ENCODE measurements at places on chromosomes 7 and 10.

DNA sequence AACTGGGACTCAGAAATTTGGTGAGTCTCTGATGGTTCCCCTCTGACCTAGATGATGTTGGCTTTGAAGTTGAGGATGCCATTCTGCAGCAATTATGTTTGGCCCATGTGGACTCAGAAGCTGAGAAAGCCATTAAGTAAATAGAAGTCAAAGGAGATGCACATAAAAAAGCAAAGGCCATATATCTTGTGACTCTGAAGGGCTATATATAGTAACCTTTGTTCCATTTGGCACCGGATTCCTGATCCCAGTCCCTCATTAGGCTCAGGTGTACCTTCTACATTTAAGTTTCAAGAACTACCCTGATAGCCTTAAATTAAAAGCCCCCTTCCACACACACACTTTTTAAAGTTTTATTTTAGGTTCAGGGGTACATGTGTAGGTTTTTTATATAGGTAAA, 50.0 kb upstream of the PDK4 start:
- no peaks in the 10 kb centered on the region for H3K36me3 ChIP-seq
- no peaks in the 10 kb centered on the region for H3K4me1 ChIP-seq
- DNase-seq: no peak
- no peak overlapping the region for H3K27ac ChIP-seq
- H3K4me3 ChIP-seq: no peak overlapping the region
- H3K27me3 ChIP-seq: no peaks in the 10 kb centered on the region

GRCh38 chr7:73864981-73865711, 4.2 kb downstream of the TMEM270 start:
- DNase-seq: no peak
- H3K4me1 ChIP-seq: peaks cover 7% of the 10 kb centered on the region
- H3K36me3 ChIP-seq: no peaks in the 10 kb centered on the region
- no peaks in the 10 kb centered on the region for H3K27me3 ChIP-seq
- no peak overlapping the region for H3K4me3 ChIP-seq

DNA sequence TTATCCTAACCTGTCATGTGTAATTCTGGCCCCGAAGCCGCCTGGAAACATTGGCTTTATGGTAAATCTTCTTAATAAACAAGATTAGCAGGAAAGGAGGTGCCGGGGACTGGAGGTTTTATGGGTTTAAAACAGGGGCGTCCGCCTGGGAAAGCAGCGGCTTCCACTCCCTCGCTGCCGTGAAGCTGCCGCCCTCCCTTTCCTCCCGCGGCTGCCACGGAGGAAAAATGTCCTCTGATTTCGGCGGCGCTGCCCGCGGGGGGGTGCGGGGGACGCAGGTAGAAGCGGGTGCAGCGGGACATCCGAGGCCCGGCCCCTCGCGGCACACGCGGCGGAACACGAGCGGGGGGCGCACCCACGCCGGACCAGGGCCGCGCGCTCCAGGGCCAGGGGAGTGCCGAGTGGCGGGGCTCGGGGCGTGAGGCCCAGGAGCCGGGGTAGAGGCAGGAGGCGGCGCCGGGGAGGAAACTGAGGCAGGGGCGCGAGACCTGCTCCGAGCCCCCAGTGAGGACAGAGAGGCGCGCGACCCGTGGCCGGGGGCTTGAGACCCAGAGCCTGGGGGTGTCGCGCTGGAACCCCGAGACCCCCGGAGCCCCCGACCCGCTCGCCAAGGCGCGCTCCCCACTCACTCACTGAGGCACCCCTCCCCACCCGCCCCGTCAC, 993 bp downstream of the PTPRN2 start:
- peaks cover 31% of the 10 kb centered on the region for H3K27me3 ChIP-seq
- no peaks in the 10 kb centered on the region for H3K36me3 ChIP-seq
- DNase-seq: no peak
- peaks cover 11% of the 10 kb centered on the region for H3K4me1 ChIP-seq

DNA sequence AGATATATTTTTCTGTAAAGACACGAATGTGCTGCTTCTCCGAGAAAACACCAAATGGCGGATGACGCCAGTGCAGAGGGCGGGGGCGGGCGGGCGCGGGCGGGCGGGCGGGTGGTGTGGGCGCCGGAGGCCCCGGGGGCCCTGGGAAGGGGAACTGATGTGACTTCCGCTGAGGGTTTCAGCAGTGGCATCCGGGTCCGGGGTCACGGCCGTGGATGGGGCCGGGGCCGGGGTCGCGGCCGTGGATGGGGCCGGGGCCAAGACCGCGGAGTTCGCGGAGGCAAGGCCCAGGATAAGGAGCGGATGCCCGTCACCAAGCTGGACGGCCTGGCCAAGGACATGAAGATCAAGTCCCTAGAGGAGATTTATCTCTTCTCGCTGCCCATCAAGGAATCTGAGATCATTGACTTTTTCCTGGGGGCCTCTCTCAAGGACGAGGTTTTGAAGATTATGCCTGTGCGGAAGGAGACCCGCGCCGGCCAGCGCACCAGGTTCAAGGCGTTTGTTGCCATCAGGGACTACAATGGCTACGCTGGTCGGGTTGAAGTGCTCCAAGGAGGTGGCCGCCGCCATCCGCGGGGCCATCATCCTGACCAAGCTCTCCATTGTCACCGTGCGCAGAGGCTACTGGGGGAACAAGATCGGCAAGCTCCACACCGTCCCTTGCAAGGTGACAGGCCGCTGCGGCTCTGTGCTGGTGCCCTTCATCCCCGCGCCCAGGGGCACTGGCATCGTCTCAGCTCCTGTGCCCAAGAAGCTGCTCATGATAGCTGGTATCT, 20.3 kb upstream of the IGF2BP3 start:
- DNase-seq: peak; percentile 24
- peak overlapping the region; percentile 94 for H3K27ac ChIP-seq
- H3K4me3 ChIP-seq: peak overlapping the region; percentile 82
- no peaks in the 10 kb centered on the region for H3K27me3 ChIP-seq
- H3K36me3 ChIP-seq: no peaks in the 10 kb centered on the region

- no peaks in the 10 kb centered on the region for H3K27me3 ChIP-seq
- no peaks in the 10 kb centered on the region for H3K36me3 ChIP-seq
- no peak overlapping the region for H3K27ac ChIP-seq
- H3K4me1 ChIP-seq: peaks cover 3% of the 10 kb centered on the region
- H3K4me3 ChIP-seq: no peak overlapping the region
- no peak for DNase-seq
Observed at GRCh38 chr10:63899673-63900300, 378.6 kb downstream of the REEP3 start.

- H3K27me3 ChIP-seq: no peaks in the 10 kb centered on the region
- no peak overlapping the region for H3K27ac ChIP-seq
- no peaks in the 10 kb centered on the region for H3K36me3 ChIP-seq
- DNase-seq: no peak
- no peak overlapping the region for H3K4me3 ChIP-seq
Observed at GRCh38 chr10:18345308-18345707, 205.1 kb downstream of the CACNB2 start.

DNA sequence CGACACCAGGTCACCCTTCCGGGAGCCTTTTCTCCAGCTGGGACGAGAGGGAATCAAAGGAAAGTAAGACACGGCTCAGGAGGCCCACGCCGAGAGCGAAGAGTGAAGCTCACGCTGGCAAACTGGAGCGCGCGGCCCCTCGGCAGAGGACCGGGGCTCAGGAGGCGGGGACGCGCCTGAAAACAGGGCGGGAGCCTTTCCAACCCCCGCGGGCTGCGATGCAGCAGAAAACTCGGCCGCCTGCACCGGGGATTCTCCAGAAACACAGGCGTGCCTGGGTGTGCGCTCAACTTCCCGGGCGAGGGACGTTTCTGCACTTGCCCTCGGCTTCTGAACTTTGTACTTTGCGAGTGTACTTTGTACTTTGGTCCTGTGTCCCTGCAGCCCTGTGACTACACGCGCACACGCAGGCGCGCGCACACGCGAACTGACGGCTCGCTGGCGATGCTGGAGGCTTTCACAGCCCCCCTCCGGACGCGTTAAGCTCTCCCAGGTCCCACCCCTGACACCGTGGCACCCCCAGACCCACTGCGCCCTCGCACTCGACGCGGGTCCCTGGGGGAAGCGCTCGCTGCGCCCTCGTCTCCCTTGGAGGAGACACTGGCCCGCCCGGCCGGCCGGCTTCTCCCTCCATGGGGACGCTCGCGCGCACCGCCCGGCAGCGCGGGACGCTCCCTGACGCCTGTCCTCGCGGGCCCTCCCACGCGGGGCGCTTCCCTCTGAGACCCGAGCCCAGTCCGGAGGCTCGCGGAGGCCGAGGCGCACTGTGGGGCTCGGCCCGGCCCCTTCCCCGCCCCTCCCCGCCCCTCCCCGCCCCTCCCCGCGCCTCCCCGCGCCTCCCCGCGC, 588 bp upstream of the PAOX start:
- H3K4me1 ChIP-seq: no peaks in the 10 kb centered on the region
- H3K27me3 ChIP-seq: peaks cover 70% of the 10 kb centered on the region
- no peak overlapping the region for H3K27ac ChIP-seq
- DNase-seq: peak; percentile 57
- no peaks in the 10 kb centered on the region for H3K36me3 ChIP-seq

- H3K36me3 ChIP-seq: peaks cover 39% of the 10 kb centered on the region
- no peaks in the 10 kb centered on the region for H3K27me3 ChIP-seq
- no peak overlapping the region for H3K4me3 ChIP-seq
Observed at GRCh38 chr10:92350411-92350810, 59.4 kb downstream of the MARCHF5 start.

DNA sequence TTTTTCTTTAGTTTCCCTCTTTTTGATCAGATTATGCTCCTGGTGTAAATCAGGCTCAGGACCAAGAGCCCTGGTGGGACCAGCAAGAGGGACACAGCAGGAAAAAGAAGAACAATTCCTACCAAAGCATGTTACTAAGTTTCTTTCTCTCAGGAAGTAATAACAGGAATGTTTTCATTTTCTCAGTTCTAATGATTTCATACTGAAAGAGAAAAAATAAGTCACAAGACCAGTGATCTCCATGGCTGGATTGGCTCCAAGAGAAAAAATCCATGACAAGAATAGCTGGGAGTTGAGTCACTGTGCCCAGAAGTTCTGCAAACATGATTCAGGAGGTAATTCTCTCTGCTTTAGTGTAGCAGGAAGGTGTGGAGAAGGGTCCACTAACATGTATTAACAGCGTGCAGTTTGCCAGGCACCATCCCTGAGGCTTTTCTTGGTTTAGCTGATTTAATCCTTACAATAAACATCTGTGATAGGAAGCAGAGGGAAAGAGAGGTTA, 23.8 kb upstream of the IFIT2 start:
- no peak overlapping the region for H3K27ac ChIP-seq
- H3K4me3 ChIP-seq: no peak overlapping the region
- no peaks in the 10 kb centered on the region for H3K27me3 ChIP-seq
- 0 out of 2 replicates have a peak, but pooled peaks cover 4% of the 10 kb centered on the region for H3K4me1 ChIP-seq
- DNase-seq: no peak
- H3K36me3 ChIP-seq: no peaks in the 10 kb centered on the region

DNA sequence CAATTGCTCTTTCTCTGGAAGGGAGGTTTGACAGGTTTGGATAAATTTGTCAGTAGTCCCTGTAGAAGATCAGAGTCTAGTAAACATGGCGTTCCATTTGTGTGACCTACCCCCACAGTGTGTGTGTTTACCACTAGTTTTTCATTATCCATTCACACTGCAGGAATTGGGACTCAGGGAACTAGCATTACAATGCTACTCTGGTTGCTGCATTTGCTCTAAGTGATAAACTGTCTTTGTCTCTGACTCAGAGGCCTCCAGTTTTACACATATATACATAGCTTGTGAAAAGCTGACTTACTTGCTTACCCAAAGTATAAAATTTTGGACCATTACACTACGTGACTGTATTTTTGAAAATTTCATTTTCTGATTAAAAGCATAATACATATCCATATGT, 1604.0 kb downstream of the REEP3 start:
- no peak for DNase-seq
- no peak overlapping the region for H3K4me3 ChIP-seq
- H3K4me1 ChIP-seq: no peaks in the 10 kb centered on the region
- H3K27me3 ChIP-seq: no peaks in the 10 kb centered on the region
- H3K27ac ChIP-seq: no peak overlapping the region

DNA sequence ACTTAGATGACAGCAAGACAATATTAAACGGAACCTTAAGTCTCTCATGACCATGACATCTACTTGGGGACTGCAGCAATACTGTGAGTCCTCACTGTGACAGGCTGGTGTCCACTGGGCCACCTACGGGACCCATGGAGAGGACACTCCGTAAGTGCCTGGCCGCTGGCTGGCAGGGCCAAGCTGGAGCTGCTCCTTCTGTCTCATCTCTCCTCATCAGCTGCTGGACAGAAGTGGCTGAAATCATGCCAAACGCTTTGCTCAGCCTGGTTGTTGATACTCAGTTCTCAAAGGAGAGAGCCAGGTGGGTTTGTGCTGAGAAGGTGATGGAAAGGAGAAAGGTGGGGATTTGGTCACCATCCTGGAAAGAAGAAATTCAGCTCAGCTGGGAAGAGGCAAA, 33.3 kb downstream of the AFAP1L2 start:
- H3K27me3 ChIP-seq: no peaks in the 10 kb centered on the region
- no peak for DNase-seq
- no peak overlapping the region for H3K27ac ChIP-seq
- H3K36me3 ChIP-seq: no peaks in the 10 kb centered on the region

- no peaks in the 10 kb centered on the region for H3K4me1 ChIP-seq
- no peak overlapping the region for H3K27ac ChIP-seq
- no peak for DNase-seq
- H3K27me3 ChIP-seq: peaks cover 4% of the 10 kb centered on the region
- H3K36me3 ChIP-seq: no peaks in the 10 kb centered on the region
Observed at GRCh38 chr7:93232673-93233018, 480 bp downstream of the VPS50 start.

- H3K27ac ChIP-seq: no peak overlapping the region
- no peaks in the 10 kb centered on the region for H3K36me3 ChIP-seq
- peaks cover 57% of the 10 kb centered on the region for H3K4me1 ChIP-seq
- peaks cover 58% of the 10 kb centered on the region for H3K27me3 ChIP-seq
Observed at GRCh38 chr7:69827558-69827957, 229.3 kb downstream of the AUTS2 start.

GRCh38 chr10:62049624-62050345, 148.3 kb downstream of the ARID5B start:
- no peak for DNase-seq
- H3K27ac ChIP-seq: peak overlapping the region; percentile 66
- H3K4me3 ChIP-seq: peak overlapping the region; percentile 52
- no peaks in the 10 kb centered on the region for H3K27me3 ChIP-seq
- peaks cover 3% of the 10 kb centered on the region for H3K36me3 ChIP-seq
- H3K4me1 ChIP-seq: peaks cover 62% of the 10 kb centered on the region

GRCh38 chr7:149719050-149719899, 54.1 kb downstream of the ZNF467 start:
- no peak overlapping the region for H3K4me3 ChIP-seq
- H3K4me1 ChIP-seq: peaks cover 12% of the 10 kb centered on the region
- no peak for DNase-seq
- peaks cover 10% of the 10 kb centered on the region for H3K36me3 ChIP-seq
- no peaks in the 10 kb centered on the region for H3K27me3 ChIP-seq
